ENCODE measurements at places on chromosomes 7 and 10. TPM values are rescaled to one million over a fixed set of nuclear protein-coding genes. Genes with fewer than 3 reads are reported as not detected.

DNA sequence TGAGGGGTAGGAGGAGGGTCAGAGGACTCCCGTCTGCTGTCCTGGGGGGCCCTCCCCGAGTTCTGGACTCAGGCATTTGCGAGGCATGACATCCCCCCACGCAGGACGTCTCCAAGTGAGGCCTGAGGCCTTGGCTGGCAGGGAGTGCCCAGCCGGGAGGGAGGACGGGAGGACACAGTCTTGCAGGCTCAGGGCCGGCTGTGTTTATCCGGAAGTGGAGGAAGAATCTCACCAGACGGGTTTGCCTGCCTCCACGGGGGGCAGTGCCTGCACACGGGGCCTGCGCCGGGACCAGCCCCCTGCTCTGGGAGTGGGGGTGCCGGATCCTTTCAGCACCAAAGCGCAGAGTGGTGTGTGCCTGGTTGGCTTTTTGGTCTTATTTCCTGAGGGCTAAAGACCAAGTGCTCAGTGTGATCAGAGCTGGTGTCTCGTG lies 10.9 kb downstream of the PWWP2B start:
- peaks cover 19% of the 10 kb centered on the region for H3K36me3 ChIP-seq
- peaks cover 49% of the 10 kb centered on the region for H3K4me1 ChIP-seq
- H3K27ac ChIP-seq = peak overlapping the region; percentile 86
- DNase-seq = no peak
- no peaks in the 10 kb centered on the region for H3K27me3 ChIP-seq

PIK3AP1 gene
- 5.4 TPM for total RNA-seq

ASB15 gene
- 76.8 TPM for total RNA-seq

DNA sequence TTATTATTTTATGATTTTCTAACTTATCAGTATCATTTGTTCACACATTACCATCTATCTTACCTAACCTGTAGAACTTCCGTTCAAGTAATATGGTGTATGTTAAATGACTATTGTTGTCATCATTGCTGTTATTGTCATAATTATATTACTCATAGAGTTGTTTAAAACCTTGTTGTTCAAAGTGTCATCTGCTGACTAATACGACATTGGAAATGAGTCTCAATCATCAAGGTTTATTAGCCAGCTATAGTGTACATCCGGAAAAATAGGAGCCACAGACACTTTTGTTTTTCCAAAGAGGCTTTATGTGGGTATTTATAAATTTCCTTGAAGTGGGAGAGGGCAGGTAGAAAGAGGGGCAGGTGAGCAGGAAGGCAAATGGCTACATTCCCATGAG lies 386.9 kb upstream of the LRRTM3 start:
- H3K36me3 ChIP-seq = no peaks in the 10 kb centered on the region
- peaks cover 6% of the 10 kb centered on the region for H3K4me1 ChIP-seq
- H3K4me3 ChIP-seq = no peak overlapping the region
- DNase-seq = no peak

EFCAB10 gene
- total RNA-seq = not detected

SPDYE1 gene
- total RNA-seq = not detected

ARF5 gene
- 67.2 TPM for total RNA-seq

GRCh38 chr7:91313113-91313512 lies 48.9 kb downstream of the FZD1 start:
- no peaks in the 10 kb centered on the region for H3K36me3 ChIP-seq
- H3K4me1 ChIP-seq = no peaks in the 10 kb centered on the region
- no peak for DNase-seq
- H3K27ac ChIP-seq = no peak overlapping the region
- no peaks in the 10 kb centered on the region for H3K27me3 ChIP-seq

HEPACAM2 gene
- total RNA-seq = not detected

WDFY4 gene
- total RNA-seq = 1.5 TPM

DNA sequence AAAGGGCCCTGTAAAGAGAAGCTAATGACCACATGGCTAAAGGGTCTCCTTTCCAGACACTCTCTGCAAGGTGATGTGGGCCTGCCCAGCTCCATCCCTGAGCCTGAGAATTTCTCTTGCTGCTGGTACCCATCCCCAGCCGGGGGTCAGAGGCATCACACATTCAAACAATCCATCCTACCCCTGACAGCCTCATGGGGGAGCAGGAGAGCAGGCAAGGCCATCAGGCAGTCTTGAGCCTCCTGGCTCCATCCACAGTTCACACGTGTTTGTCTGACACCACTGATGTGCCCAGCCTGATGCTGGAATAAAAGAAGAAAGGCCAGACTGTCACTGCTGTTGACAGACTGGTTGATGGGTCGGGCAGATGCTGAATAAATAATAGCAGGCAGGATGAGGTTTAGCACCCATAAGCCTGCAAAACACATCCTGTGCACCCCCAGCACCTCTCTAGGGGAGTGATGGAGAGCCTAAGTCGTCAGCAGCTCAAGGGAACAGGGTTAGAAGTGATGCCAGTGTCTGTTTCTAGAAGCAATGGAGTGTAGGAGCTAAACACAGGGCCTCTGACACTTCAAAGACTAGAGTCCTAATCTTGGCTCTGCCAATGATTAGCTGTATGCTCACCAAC lies 43.5 kb downstream of the TLL2 start:
- no peak for DNase-seq
- H3K4me1 ChIP-seq = peaks cover 11% of the 10 kb centered on the region
- no peak overlapping the region for H3K27ac ChIP-seq
- peaks cover 11% of the 10 kb centered on the region for H3K27me3 ChIP-seq

DNA sequence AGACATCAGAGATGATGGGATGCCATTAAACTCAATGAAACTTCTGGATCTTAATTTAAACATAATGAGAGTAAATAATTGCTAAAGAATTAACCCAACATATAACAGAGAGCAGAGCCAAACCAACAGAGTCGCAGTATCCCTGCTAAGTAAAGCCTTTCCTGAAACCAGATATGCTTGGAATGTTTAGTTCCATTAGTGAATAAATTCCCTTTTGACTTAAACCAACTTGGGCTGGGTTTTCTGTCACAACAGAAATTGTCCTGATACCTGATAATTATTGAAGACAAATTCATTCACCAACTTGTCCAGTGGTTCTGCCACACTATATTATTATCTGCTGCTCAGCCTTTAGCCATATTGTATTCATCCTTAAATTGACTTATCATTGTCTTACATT lies 286.7 kb downstream of the FZD1 start:
- H3K4me3 ChIP-seq = no peak overlapping the region
- H3K27me3 ChIP-seq = no peaks in the 10 kb centered on the region
- no peaks in the 10 kb centered on the region for H3K36me3 ChIP-seq
- no peak overlapping the region for H3K27ac ChIP-seq
- no peak for DNase-seq

- H3K4me1 ChIP-seq = no peaks in the 10 kb centered on the region
- H3K27me3 ChIP-seq = peaks cover 15% of the 10 kb centered on the region
- no peak overlapping the region for H3K4me3 ChIP-seq
These were observed 179.3 kb downstream of the PFKFB3 start for GRCh38 chr10:6382081-6382480.

DNA sequence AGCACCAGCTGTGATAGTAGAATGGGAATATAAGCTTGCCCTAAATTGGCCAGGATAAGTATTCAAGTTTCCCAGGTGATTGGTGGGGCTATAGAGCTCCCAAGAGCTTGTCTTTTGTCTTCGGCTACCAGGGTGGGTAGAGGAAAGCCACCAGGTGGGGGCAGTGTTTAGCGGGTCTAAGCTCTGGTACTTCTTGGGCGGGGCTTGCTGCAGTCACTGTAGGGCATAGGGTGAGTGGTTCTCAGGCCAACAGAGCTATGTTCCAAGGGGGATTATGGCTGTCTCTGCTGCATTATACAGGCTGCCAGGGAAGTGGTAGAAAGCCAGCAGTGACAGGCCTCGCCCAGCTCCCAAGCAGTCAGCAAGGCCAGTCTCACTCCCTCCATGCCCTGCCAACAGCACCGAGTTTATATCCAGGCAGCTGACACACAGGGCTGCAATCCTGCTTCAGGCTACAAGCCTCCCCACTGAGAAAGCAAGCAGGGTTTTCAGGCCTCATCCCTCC lies 110.7 kb downstream of the ZNF467 start:
- H3K36me3 ChIP-seq = no peaks in the 10 kb centered on the region
- H3K4me3 ChIP-seq = no peak overlapping the region
- H3K4me1 ChIP-seq = peaks cover 3% of the 10 kb centered on the region
- peak overlapping the region; percentile 63 for H3K27ac ChIP-seq

PRKCQ gene
- total RNA-seq = 0.16 TPM

- H3K36me3 ChIP-seq = peaks cover 63% of the 10 kb centered on the region
- H3K4me1 ChIP-seq = no peaks in the 10 kb centered on the region
- no peak for DNase-seq
These were observed 26.4 kb downstream of the SLC29A4 start for GRCh38 chr7:5309146-5309545.

GPR15LG gene
- not detected for total RNA-seq

- DNase-seq = no peak
- H3K4me1 ChIP-seq = peaks cover 37% of the 10 kb centered on the region
- H3K36me3 ChIP-seq = peaks cover 6% of the 10 kb centered on the region
- H3K4me3 ChIP-seq = no peak overlapping the region
- H3K27ac ChIP-seq = peak overlapping the region; percentile 36
These were observed 373.2 kb downstream of the PLXNA4 start for GRCh38 chr7:132203021-132203420.

DNA sequence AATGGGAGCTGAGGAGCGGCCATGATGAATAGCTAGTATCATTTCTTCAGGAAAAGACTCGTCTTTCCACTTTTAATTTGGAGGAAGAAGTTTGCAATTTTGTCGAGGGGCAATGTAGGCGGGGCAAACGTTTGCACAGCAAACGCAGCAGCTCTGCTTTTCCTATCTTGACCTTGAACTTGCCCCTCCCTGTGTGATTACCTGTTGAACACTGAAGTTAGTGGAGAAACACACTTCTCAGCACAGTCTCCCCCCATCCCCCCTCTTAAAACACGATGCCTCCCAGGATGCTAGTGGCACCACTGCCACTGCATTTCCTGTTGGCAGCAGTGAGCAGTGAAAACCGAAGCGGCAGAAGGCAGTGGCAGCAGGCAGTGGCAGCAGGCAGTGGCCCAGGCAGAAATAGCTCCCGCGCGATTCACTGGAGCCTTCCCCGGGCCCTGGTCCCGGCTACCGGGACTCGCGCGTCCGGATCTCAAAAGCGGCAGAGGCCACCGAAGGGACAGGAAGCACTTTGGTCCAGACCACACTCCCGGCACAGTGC lies at the start of gene EPDR1:
EPDR1 (plus strand) TSS at position 336 of the 544 bp plus-strand sequence. CDS start 300 bp downstream, outside the sequence.
- peaks cover 49% of the 10 kb centered on the region for H3K4me1 ChIP-seq
- peak within 1 kb of the TSS; percentile 90 for H3K27ac ChIP-seq
- peak; percentile 43 for DNase-seq
- H3K27me3 ChIP-seq = peaks cover 56% of the 10 kb centered on the region
- H3K36me3 ChIP-seq = no peaks in the 10 kb centered on the region

DNA sequence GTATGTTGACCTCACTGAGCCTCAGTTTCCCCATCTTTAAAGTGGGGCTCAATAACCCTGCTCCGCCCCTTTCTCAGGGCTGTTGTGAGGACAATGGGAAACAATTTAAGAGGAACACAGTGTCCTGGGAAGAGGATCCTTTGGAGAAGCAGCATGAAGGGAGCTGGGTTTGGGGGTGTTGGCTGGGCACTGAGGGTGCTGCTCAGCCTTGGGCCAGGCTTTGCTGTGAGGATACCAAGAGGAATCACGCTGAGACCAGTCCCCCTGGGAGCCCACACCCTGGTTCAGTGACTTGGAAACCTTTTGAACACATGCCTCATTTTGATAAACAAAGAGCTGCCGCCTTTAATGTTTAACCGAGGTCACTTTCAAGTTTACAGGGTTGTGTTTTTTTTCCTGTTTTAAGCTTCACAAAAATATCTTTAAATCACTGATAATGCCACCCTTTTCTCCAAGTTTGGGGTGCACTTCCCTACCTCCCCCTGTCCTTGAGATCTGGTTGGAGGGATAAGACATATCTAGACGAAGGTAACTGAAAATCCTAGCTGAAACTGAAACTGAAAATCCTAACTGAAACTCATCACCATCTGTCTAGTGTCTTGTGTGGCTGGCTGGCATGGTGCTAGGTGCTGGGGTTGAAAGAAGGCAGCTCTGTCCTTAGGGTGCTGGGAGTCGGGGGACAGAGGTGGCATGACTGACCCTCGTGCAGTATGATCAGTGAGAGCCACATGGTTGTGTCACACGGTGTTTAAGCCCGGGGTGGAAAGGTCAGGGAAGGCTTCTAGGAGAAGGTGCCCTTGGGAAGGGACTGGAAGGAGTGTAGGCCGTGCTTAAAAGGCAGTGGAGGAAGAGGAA lies 27.7 kb downstream of the ZNF775 start:
- peaks cover 37% of the 10 kb centered on the region for H3K4me1 ChIP-seq
- peak overlapping the region; percentile 93 for H3K4me3 ChIP-seq
- no peak for DNase-seq

GRCh38 chr10:15719899-15720634 lies at the start of gene ITGA8:
ITGA8 (minus strand) TSS chr10:15719922; CDS start chr10:15719771, 151 bp downstream.
- no peak for DNase-seq
- no peak within 1 kb of the TSS for H3K27ac ChIP-seq
- no peaks in the 10 kb centered on the region for H3K36me3 ChIP-seq
- peaks cover 18% of the 10 kb centered on the region for H3K4me1 ChIP-seq
- H3K4me3 ChIP-seq = peak within 1 kb of the TSS; percentile 66

- H3K4me3 ChIP-seq = peak overlapping the region; percentile 58
- no peaks in the 10 kb centered on the region for H3K27me3 ChIP-seq
- peaks cover 5% of the 10 kb centered on the region for H3K4me1 ChIP-seq
- no peaks in the 10 kb centered on the region for H3K36me3 ChIP-seq
These were observed 22.6 kb upstream of the CREB5 start for GRCh38 chr7:28389504-28390395.

ITPRID1 gene
- total RNA-seq = not detected

- peaks cover 48% of the 10 kb centered on the region for H3K4me1 ChIP-seq
- H3K36me3 ChIP-seq = peaks cover 6% of the 10 kb centered on the region
- DNase-seq = no peak
- H3K4me3 ChIP-seq = no peak overlapping the region
- no peaks in the 10 kb centered on the region for H3K27me3 ChIP-seq
These were observed 18.5 kb downstream of the TRUB1 start for GRCh38 chr10:114956466-114956865.

DNA sequence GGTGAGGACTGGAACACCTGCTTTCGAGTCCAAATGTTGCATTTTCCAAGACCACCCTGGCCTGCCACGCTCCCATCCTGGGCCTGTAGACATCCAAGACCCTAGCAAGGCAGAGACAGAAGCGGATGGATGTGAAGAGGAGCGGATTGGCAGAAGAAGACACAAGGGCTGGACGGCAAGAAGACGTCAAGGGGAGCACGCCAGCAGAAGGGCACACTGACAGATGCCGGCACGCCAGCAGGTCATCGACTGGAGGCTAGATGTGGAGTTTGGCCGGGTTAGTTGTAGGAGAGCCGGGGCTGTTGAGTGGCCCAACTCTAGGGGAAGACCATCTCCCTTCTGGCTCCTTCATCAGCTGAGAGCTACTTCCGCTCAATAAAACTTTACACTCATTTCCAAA lies 251.6 kb downstream of the ZWINT start:
- no peak for DNase-seq
- H3K27me3 ChIP-seq = no peaks in the 10 kb centered on the region
- H3K4me3 ChIP-seq = no peak overlapping the region
- H3K27ac ChIP-seq = no peak overlapping the region
- no peaks in the 10 kb centered on the region for H3K36me3 ChIP-seq

Measured in left ventricle myocardium inferior (tissue), 1 donor.